ENCODE measurements at places on chromosomes 13 and 19.

DNA sequence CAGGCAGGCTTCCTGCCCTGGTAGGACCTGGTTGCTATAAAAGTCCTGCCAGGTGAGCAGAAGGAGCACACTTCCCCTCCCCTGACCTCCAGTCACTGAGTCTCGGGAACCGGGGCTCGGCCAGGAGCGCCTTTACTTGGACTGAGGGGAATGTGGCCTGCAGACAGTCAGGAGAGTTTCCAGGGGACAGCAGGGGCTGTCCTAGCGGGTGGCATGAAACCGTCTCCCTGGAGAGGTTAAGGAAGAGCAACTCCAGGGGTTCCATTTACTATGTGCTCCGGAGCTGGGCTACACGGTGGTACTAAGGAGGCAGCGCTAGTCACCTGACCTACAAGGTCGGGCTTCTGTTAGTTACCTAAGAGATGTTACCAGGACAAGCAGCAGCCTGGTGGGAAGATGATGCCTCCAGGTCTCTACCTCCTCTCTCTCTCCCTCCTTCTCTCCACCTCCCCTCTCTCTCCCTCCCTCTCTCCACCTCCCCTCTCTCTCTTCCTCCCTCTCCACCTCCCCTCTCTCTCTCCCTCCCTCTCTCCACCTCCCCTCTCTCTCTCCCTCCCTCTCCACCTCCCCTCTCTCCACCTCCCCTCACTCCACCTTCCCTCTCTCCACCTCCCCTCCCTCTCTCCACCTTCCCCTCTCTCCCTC, 4.1 kb upstream of the CNOT3 start:
- DNase-seq: no peak

DNA sequence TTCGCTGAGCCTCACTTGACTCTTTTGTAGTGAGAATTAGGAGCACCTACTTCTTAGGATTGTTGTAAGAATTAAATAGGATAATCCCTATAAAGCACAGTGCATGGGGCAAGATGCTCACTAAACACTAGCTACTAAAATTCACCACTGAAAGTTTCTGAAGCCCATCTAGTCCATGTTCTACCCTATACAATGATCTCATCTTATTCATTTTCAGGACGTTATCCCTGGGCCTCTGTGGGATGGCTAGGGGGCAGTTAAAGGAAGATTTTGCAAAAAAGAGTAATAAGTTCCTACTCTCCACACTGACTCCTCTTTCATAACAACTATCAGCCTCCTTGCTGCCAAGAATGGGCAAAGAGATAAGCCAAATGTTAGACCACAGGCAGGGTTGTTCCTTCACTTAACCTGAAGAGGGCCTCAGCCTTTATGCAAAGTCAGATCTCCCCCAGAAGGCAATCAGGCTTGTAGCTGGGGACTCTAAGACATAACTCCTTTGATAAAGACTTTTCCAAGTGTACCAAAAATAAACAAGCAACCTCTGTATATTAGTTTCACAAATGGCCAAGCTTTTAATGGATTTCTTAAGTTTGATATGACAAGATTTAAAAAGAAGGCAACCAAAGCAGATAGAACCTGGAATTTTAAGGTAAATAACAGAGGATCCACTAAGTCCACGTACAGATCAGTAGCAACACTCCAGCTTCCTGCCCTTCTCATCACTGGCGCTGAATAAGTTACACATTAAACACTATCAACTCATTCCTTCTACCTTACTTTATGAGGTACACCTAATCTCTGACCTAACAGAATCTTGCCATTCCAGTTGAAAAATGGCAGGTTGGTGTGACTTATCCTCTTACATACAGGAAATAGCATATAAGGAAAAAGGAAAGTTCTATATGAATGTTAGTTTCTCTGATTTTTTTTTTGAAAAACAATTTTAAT, 44.4 kb downstream of the ELF1 start:
- DNase-seq: no peak

DNA sequence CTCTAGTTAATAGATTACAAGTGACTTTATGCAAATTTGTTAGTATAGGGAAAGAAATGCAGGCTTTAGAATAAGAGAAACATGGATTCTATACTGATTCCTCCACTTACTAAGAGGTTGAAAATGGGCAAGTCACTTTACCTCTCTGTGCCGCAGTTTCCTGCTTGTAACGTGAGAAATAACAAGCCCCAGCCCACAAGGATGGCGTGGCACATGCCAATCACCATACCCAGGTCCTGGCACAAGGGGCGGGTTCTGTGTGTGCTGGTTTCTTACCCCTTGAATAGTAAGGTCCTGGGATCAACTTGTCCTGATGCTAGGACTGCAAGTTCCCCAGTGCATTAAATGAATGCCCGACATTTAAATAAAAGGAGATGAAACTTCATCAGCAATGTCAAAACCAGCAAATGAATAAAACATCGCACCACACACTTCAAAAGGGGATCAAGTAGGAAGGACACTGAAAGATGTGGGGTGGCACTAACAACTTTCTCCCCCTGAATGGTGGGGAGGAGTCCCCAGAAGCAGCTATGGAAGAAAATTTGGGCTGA, 7.9 kb upstream of the SIGLEC9 start:
- DNase-seq: no peak

DNA sequence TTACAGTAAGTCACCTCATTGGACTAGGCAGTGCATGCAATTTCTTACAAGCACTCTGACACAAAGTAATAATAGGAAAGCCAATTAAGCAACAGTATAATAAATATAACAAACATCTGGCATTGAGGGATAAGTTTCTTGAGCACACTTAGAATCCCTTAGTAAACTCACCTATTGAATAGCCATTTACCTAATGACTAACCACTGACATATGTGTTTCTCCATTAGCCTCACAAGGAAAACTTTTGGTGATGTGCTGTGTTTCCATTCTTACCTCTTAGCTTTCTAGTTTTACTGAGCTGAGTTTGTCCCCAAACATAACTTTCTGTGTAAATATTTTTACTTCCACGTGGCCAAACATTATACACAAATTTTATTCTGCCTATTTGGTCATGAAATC, 47.4 kb upstream of the PCDH9 start:
- DNase-seq: no peak

GRCh38 chr19:42199440-42200115, 17.9 kb downstream of the DEDD2 start:
- no peak for DNase-seq

DNA sequence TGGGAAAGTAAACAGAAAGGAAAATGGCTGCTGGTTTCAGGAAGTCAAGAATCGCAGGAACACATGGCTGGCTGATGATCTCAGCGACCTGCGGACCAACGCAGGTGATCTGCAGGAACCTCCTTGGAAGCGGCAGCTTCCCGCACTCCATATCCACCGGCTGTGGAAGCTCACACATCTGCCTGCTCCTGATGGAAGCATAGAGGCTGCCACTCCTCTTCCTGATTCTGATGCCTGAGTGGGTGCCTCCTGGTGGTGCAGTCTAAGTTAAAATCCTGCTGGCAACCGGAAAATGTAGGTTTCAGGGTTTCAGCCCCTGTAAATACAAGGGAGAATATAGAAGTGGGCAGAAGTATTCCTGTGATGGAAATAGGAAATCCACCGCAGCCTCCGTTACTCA, 75.5 kb downstream of the TNFSF13B start:
- no peak for DNase-seq

DNA sequence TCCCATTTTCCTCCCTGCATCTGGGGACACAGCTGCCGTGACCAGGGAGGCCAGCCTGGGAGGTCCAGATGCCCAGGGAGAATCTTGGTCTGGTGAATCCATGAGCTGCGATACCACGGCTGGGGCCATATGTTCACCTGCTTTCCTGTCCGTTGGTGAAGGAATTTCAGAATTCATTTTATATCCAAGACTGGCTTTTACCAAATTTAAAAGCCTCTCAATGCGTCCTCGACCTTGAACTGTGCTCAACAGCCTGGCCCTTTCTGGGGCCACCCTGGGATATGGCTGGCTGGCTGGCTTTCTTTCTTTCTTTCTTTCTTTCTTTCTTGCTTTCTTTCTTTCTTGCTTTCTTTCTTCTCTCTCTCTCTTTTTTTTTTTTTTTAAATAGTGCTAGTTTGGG, 22.2 kb upstream of the GDF15 start:
- DNase-seq: no peak

DNA sequence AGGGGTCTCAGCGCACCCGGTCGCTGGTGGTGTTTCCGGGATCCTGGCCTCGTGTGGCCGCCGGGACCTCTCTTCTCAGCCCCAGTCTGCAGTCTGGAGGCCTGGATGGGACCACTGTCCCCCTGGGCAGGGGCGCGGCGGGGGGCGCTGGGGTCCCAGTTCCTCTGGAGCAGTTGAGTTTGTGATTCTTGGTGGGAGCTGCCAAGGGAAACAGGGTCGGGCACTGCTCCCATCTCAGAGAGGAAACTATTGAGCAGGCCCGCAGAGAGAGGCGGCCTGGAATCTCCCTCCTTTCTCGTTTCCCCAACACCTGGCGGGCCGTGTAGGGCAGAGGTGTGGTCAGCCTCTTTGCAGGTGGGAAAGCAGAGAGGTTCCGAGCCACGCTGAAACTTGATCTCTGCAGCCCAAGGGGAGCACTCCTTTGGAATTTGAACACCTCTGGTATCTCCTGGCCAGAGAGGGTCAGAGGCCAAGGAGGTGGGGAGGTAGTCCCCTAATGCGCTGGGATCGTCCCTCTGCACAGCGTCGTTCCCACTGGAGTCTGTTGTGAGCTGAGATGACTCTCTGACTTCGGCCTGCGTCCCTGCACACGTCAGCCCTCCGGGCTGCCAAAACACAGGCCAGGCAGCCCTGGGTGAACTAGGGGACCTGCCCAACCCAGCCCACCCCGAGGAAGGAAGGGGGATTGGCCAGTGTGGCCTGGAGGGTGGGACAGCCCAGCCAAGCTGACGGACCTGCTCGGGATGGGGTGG, 741 bp downstream of the PLEKHF1 start:
- DNase-seq: peak; percentile 88
